ENCODE measurements at places on chromosomes 12 and 14.

DNA sequence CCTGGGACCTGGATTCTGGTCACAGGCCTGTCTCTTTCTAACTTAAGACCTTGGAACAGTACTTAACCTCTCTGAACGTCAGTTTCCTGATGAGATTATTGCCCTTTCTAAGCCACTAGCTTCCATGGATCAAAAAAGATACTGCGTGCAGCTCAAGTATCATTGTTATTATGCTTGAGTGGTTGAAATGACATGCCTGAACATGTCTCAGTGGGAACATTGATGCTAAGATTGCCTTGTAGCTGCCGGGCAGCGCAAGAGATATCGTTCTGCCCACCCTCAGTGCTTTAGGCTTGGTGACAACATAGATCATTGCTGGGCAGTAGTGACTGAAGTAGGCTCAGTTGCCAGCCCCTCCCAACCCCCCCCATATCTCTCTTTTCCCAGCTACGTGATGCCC, 131.9 kb downstream of the SMOC1 start:
- DNase-seq: no peak

DNA sequence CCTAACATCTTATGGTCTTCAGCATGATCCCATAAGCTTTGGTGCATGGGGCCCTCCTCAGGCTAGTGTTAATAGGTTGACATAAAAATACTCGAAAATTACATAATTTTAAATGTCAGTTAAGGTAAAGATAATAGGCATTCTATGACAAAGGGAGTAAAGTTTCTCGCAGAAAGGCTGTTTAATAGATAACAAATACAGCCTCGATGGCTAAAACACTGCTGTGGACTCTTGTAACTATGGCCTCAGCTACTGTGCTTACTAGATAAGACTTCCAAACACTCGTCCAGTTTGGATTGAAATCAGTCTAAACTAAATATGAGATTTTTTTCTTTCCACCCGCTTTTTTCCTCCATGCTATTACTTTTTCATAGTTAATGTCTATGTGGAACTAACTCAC, 23.2 kb upstream of the MGST1 start:
- DNase-seq: no peak

- DNase-seq: no peak
These were observed 18.9 kb upstream of the C12orf71 start for GRCh38 chr12:27101290-27101689.

DNA sequence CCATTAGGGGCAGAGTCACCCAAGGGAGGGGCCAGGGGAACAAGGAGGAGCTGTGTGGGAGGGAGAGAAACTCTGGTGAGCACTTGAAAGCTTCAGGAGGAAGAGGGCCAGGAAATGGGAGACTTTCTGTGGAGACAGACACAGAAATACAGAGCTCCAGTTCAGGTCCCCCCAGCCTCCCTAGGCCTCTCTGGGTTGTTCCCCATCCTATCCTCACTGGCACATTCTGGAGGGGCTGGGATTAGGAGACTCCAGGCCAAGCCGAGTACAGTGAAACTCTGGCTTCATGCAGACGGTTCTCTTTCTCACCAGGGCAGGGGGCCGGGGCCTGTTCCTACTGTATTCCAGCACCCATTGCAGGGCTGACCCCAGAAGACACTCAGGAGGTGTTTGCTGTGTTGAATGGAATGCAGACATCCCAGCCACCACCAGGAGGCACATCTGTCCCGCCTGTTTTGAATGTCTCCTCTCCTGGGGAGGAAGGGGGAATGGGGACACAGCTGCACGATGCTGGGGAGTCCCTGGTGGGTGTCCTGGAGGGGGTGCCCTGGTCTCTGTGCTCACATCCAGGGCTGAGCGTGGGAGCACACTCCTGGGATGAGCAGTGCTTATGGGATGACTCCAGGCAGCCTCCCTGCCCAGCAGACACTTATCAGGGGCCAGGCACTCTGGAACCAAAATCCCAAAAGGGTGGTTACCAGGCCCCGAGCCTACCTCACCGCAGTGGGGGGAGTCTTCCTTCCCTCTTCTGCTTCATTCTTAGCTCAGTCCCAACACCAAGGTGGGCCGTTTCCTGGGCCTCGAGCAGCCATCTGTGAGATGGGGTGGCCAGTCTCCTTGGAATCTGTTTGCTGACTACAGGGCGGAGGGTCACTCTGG, 5.5 kb upstream of the KRT84 start:
- DNase-seq: no peak

- no peak for DNase-seq
These were observed 3.3 kb downstream of the ERP27 start for GRCh38 chr12:14935031-14935430.

All from GM18507 (cell line).